HTR-8/SVneo (cell line): ENCODE measurements at places on chromosomes 11 and 22.

GRCh38 chr11:112247201-112247600, 13.5 kb downstream of the PLET1 start:
- no peak for DNase-seq

DNA sequence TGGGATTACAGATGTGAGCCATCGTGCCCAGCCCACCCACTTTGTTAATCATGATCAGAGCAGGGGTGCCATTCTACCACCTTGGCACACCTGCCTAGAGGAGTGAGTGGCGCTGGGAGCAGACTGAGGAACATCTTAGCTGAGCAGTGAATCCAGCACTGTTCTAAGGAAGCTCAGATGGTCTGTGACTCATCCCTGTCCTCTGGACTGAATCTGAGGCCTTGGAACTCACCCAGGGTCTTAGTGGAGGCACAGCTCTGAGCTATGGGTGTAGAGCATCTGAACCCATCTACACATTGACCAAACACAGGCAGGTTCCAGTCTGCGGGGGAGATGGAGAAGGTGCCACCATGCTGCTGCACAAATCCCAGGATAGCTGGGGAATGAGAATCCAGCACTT, 14.9 kb downstream of the PGAP2 start:
- no peak for DNase-seq

GRCh38 chr11:86865436-86865835, 65.1 kb downstream of the PRSS23 start:
- DNase-seq, result no peak

DNA sequence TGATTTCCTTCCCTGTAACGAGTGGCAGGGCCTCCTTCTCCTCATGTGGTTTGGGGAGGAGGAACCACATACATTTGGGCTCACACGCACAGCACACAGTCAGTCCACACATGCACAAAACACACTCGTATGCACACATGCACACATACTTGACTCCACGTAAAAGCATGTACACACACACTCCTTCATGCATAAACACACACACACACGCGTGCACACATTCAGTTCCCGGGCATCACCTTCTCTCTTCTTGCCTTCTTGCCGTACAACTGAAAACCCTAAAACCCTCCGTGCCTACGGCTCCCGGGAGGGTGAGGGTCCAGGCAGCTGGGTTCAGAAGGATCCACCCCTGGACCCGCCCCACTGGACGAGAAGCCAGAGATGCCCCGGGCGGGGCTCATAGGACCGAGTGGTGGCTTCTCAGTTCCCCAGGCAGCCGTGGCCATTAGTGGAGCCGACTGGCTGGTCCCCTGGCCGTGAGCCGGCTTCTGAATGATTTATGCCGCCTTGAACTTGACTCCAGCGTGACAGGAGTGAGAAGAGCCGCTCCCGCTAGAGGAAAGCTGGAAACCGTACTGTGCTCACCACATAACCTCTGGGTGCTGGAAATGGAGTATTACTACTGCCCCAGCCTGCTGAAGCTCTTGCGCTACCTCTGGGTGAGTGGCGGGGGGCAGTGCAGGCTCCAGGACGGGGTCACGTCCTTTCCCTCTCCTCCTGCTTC, 117.4 kb downstream of the KIAA1671 start:
- no peak for DNase-seq

- DNase-seq, result peak; percentile 64
These were observed 31.7 kb downstream of the TPCN2 start for GRCh38 chr11:69080257-69080995.

DNA sequence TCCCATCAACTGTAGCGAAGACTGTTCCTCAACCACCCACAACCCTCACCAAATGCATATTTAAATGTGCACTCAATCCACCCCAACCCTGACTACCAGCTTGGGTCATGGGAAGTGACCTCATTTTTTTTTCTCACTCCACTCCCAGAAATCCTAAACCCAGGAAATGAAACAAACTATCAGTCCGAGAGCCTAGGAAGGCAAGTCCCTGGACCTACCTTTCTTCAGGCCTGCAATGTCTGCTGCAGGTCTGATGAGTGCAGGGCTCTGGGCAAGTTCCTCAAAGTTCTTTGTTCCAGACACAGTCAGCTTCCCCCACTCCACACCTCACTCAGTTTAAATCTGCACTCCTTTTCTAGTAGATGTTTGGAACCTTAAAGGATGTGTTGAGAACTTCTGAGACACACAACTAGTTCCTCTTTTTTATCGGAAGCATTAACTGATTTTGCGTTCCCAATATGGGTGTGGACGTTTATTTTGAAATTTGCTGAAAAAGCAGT, at the start of gene MS4A4E:
Gene MS4A4E, minus strand, starts transcription at position 398 of the 500 bp plus-strand sequence. CDS start 13,082 bp downstream, outside the sequence.
- DNase-seq, result no peak
